ENCODE measurements at places on chromosomes 12 and 14.

- DNase-seq: peak; percentile 89
Observed at GRCh38 chr14:94342334-94342934, 19.3 kb upstream of the SERPINA6 start.

DNA sequence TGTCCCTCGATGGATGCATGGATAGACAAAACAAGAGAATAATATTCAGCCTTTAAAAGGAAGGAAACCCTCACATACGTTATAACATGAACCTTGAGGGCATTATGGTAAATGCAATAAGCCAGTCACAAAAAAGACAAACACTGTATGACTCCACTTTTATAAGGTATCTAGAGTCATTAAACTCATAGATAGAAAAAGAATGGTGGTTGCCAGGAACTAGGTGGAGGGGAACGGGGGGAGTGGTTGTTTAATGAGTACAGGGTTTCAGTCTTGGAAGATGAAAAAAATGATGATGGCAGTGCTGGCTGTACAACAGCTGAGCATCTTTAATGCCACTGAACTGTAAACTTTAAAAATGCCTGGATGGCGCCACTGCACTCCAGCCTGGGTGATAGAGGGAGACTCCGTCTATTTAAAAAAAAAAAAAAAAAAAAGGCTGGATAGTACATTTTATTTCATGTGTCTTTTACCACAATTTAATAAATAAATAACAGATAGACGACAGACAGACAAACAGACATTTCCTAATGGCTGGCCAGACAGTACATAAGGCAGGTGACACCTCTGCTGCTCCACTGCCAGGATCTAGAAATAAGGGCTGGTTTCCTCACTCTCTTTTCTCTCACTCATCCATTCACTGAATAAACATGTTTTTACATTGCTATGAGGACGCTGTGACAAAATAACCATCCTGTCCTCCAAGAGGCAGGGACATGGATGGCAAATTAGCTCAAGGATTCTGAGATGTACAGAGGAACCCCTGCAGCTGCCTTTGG is 118.8 kb downstream of the FOXN3 start:
- DNase-seq: no peak

- DNase-seq: peak; percentile 70
Observed at GRCh38 chr12:119594772-119595445, 1.3 kb downstream of the TMEM233 start.

- peak; percentile 69 for DNase-seq
Observed at GRCh38 chr14:24411443-24412389, 12.9 kb downstream of the NYNRIN start.

DNA sequence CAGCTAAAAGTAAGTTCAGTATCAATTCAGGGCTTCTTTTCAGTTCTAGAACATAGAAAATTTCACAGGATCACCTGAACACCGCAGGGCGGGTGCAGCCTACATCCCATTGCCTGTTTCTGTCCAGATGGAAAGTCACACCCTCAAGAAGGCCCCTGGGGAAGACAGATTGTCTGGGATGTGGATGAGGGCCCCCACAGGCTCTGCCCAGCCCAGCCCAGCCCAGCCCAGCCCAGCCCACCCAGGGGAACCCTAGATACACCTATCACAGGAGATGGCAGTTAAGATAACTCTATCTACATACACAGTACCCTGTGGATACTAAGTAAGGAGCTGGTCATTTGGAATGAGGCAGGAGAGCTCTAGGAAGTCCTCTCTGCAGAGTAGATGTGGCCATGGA is 68.4 kb downstream of the DPF3 start:
- no peak for DNase-seq

DNA sequence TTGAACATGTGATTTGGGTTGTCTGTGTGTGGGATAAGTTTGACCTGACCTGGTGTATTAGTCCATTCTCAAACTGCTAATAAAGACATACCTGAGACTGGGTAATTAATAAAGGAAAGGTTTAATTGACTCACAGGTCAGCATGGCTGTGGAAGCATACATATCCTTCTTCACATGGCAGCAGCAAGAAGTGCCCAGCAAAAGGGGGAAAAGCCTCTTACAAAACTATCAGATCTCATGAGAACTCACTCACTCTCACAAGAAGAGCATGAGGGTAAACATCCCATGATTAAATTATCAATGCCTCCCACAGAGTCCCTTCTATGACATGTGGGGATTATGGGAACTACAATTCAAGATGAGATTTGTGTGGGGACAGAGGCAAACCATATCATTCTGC is 94.0 kb upstream of the PPM1H start:
- no peak for DNase-seq

- no peak for DNase-seq
Observed at GRCh38 chr14:100131181-100131580, 28.3 kb downstream of the DEGS2 start.

- no peak for DNase-seq
Observed at GRCh38 chr12:54033980-54034784, 1.3 kb downstream of the HOXC5 start.

DNA sequence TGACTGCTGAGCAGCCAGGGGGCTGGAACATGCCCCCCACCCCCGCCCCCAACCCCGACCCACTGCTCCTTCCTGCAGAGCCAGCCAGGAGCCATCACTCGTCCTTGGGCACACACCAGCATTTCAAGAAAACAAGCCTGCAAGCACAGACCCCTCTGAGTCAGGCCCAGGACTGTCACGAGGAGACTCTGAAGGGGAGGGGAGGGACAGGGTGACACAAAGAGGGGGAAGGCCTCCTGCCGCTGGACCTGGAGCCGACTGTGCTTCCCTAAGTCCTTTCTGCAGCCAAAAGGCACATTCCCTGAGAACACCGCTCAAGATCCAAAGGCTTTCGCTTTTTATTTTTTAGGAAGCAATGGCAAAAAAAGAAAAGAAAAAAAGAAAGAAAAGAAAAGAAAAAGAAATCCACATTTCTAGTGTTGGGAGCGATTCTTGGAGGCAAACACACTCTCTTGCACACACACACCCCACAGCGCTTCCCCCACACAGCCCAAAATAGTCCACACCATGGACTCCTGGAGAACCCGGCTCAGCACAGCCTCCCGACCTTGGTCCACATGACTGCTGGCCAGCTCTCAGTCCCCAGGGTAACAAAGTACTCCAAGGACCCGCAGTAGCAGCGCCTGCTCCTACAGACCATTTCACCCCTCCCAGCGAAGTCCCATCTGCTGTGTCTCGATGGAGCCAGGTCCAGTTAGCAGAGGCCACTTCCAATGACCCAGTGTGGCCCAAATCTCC is 101.7 kb downstream of the DPF3 start:
- DNase-seq: no peak

GRCh38 chr14:54564868-54565784 is 1.8 kb upstream of the SAMD4A start:
- DNase-seq: peak; percentile 80

GRCh38 chr14:79791055-79791732 is 420.1 kb downstream of the DIO2 start:
- DNase-seq: no peak

DNA sequence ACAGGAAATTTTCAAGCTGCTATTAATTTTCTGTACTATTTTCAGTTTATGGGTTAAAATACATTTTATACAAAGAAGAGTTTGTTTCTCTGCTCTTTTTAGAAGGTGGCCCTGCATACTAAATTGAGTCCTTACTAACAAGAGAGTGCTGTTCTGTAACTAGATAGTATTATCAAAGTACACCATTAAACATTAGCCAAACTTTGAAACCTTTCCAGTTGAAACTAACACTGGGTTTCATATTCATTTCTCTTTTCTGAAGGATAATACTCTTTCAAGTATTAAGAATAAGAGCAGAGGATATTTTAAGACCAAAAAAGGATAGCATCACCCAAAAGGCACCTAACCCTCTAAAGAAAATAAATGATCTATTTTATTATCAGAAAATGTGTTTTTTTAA is 47.2 kb downstream of the PEBP1 start:
- no peak for DNase-seq

DNA sequence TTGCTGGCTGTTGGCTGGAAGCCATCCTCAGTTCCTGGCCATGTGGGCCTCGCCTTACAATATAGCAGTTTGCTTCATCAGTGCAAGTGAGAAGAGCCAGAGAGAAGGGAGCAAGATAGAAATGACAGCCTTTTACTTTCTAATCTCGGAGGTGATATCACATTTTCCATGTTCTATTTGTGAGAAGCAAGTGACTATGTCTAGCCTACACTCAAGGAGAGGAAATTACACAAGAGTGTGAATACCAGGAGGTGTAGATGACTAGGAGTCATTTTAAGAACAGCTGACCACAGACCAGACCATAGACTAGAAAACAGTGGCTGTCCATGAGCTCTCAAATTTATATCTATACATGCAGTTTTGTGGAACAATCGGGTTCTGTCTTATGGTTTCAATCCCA is 163.0 kb upstream of the NRXN3 start:
- no peak for DNase-seq

DNA sequence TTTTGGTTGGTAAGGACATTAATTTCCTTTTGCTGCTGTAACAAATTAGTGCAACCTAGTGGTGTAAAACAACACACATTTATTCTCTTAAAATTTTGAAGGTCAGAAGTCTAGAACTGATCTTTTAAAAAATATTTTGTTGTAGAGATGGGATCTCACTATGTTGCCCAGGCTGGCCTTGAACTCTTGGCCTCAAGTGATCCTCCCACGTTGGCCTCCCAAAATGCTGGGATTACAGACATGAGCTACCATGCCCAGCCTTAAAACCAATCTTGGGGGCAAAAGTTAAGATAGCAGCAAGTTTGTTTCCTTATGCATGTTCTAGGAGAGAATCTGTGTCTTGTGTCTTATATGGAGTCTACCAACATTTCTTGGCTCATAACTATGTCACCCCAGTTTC is 55.8 kb downstream of the MIA2 start:
- no peak for DNase-seq

Measured in A673 (cell line).